CD4-positive, CD25-positive, alpha-beta regulatory T cell (primary cell): ENCODE measurements at places on chromosomes 1 and 21.
A peak's percentile ranks its signal among the peaks of the same experiment; 100 is the strongest.

- DNase-seq = no peak
Measured at GRCh38 chr1:216448011-216448510, 24.8 kb upstream of the USH2A start.

DNA sequence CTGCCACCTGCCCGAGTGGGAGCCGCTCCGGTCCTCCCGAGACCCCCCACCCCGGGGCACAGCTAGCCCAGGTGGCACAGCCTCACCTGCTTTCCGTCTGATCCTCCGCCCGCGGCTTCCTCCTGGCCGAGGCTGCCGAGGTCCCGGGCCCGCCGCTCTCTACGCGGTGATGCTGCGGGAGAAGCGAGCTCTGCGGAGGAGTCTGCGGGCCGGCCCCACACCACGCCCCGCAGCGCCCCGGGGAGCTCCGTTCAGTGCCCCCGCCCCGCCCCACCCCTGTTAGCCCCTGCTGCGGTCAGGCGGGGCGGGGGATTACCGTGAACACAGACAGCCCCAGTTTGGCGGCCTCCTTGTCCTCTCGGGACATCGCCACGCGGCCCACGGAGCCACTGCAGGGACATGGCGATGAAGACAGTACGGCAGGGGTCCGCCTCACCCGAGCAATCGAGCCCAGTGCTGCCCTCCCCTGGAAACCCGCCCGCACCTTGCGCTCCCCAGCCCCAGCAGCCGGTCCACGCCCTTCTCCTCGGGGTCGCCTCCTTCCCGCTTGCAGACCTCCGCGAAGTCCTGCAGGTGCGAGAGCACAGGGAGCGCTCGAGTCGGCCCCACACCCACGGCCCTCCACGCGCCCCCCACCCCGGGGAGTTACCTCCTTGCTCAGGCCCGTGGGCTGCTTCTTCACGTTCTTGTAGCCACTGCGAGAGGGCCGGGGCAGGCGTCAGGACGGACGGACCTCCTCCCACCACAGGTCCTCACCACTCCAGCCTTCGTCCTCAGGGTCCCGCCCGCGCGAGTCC lies 933 bp downstream of the C1orf35 start:
- DNase-seq = peak; percentile 65

DNA sequence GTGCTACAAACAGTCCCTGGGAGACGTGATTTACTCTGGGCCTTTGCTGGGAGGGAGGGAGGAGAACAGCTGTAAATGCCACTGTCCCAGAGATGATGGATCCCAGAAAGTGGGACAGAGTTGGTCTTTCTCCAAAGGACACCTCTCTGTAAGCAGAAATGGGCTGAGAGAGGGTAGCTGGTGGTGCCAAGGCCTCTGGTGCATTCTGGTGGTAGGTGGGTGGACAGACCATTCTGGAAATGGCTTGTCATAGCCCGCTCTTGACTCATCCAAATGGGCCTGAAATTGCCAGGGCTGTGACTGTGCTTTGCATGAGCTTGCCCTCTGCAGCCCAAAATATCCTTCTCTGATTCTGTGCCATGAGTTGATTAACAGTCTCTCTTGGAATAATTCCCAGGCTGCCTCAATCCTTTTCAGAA lies 36.1 kb downstream of the CCDC185 start:
- no peak for DNase-seq

DNA sequence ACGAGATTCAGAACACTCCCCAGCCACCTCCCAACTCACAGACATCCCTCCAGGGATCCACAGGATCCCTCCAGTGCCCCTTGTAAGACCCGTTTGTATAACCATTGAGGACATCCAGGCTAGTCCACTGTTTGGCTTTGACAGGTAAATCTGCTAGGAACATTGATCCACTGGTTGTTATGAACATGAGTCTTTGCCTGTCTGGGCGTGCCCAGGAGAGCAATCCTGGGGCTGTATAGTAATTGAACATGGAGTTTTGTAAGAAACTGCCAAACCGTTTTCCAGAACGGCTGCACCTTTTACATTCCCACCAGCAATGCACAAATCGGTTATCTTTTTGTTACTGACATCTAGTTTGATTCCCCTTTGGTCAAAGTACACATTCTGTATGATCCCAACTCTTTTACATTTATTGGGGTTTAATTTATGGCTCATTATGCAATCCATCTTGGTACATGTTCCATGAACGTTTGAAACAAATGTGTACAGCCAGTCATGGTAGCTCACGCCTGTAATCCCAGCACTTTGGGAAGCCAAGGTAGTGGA lies 88.7 kb downstream of the WDR4 start:
- no peak for DNase-seq

DNA sequence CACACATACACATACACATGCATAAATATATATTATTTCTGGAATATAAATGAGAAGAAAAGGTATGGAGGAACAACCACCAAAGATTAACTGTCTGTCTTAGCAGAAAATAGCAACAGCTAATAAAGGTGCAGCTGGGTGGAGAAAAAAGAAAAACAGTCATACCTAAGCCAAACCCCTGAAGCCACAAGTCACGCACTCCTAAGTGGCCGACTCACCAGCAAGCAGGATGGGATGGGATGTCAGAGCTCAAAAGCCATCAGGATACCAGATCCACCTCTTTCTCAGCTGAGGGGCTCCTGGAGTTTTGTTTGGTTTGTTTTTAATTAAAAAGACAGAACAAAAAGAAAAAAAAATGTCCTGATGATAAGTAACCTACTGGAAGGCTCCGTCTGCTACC lies 64.7 kb upstream of the HIVEP3 start:
- no peak for DNase-seq

DNA sequence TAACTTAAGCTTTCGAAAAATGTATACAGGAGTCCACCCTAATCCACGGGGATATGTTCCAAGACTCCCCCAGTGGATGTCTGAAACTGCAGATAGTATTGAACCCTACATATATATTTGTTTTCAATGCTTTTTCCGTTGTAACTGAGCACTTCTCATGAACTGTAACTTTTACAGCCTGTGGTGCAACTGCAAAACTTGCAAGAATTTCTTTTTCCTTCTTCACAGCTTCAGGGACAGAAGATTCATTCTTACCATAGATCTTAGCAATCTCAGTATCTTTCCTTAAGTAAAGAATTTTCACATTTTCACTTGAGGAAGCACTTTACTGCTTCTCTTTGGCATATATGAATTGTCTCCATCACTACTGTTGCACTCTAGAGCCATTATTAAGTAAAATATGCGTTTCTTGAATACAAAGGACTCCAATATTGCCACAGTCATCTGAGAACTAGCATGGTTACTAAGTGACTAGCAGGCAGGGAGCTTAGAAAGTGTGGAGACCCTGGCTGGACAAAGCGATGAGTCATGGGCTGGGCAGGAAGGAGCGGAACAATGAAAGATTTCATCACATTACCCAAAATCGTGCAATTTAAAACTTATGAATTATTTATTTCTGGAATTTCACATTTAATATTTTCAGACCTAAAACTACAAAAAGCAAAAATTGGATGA lies 14.1 kb downstream of the DPYD start:
- DNase-seq = no peak

DNA sequence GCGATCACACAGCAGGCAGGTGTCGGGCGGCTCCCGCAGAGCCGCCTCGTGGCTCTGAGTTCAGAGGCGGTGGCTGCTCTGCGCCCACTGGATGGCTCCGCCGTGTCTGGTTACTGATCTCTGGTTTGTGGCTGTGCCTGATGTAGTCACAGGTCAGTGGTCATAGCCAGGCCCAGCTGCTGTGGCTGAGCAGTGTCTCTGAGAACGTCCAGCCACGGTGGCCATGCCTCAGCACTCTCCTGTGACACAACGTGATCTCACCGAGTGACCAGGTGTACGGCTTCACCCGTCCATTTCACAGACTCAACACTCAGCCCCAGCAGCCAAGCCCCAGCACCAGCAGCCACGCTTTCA lies 61.2 kb downstream of the KCNN3 start:
- no peak for DNase-seq

DNA sequence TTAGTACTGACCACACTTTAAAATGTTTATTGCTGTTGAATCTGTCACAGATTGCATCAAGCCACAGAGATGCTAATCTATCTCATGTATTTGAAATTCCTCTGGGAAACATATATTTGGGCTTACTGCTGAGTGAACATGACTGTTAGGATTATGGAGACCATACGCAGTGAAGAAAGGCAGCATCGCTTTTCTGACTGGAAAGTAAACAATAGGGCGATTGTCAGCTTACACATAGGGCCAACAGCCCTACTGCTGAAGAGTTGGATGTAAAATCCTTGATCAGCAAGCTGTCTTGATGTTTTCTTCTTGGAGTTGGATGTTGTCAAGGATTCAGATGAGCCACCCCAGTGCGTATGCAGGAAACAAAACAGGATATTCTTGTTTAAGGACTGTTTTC lies 368.7 kb upstream of the ADGRL2 start:
- no peak for DNase-seq

GRCh38 chr1:201946224-201946908 lies at the start of gene LMOD1:
Gene LMOD1 (minus strand): TSS chr1:201946548. CDS start chr1:201946340, 208 bp downstream.
- no peak for DNase-seq

- peak; percentile 67 for DNase-seq
Measured at GRCh38 chr1:167936930-167937708, at the start of gene MPC2. Gene MPC2 (minus strand): TSS chr1:167937072. CDS start chr1:167935841, 1,231 bp downstream.

- DNase-seq = no peak
Measured at GRCh38 chr21:39842741-39843459, 24.3 kb upstream of the PCP4 start.

- no peak for DNase-seq
Measured at GRCh38 chr21:26394341-26394740, 178.7 kb downstream of the CYYR1 start.

DNA sequence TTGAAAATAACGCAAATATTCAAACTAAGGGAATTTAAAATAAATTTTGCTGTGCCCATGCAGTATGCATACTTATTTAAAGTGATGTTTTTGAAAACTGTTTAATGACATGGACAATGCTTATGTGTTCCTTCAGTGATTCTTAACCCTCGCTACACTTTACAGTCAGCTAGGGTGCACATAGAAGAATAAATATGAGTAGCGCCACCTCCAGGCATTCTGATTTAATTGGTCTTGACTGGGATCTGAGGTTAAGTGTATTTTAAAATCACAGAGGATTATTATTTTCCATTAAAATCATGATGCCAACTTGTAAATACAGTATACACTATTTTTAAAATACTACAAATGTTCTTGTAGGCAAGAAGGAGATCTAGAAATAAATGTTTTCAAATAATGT lies 373.5 kb upstream of the ADGRL4 start:
- no peak for DNase-seq

- DNase-seq = peak; percentile 44
Measured at GRCh38 chr1:78619803-78620579, at the start of gene IFI44L. Gene IFI44L (plus strand): TSS chr1:78620448. CDS start chr1:78627916, 7,468 bp downstream.

DNA sequence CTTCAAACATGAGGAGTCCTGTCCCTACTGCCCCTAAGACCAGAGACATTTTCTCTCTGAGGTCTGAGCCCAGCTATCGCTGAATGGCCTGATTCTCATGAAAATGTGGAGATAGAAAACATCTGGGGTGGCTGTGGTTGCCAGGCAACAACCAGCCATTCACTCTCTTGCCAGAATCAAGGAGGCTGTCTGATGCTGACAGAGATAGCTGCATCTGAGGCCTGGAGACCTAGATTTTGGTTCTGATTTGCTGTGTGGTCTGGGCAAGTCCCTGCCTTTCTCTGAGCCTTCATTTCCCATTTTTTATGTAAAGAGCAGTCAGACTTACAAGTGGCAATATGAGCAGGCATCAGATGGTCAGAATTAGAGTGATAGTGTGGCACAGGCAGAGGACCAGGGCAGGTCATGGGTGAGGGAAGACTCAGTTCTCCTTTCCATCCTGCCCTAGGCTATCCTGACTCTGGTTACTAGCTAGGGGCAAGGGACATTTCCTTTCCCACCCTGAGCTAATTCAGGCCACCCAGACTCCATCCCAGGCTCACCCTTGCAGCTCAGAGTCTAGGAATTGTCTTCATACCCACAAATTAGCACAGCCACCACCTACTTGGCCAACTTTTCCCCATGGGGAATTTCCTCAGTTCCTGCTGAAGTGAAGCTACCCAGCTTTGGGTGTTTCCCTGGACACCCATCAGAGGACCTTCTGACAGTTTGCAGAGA lies 20.0 kb upstream of the RNF19B start:
- peak; percentile 34 for DNase-seq

GRCh38 chr1:224406216-224406615 lies 28.4 kb downstream of the WDR26 start:
- no peak for DNase-seq

GRCh38 chr1:10347109-10347508 lies 51.8 kb upstream of the PGD start:
- no peak for DNase-seq

DNA sequence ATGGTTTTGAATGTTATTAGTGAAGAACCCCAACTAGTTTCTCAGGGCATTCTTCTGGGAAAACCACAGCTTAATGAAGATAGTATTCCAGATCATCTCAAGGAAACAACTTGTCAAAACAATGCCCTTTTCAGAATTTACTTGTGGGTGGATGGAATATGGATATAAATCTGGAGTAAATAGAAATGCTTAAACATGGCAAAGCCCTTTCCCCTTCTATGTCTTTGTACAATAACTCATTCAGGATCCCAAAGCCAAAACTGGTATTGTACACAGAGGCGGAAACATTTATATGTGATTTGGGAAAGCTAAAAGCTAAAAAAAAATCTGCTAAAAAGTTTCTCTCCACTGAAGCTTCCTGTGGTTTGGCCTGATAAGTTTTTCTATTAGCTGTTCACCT lies 55.5 kb upstream of the RGS5 start:
- no peak for DNase-seq

DNA sequence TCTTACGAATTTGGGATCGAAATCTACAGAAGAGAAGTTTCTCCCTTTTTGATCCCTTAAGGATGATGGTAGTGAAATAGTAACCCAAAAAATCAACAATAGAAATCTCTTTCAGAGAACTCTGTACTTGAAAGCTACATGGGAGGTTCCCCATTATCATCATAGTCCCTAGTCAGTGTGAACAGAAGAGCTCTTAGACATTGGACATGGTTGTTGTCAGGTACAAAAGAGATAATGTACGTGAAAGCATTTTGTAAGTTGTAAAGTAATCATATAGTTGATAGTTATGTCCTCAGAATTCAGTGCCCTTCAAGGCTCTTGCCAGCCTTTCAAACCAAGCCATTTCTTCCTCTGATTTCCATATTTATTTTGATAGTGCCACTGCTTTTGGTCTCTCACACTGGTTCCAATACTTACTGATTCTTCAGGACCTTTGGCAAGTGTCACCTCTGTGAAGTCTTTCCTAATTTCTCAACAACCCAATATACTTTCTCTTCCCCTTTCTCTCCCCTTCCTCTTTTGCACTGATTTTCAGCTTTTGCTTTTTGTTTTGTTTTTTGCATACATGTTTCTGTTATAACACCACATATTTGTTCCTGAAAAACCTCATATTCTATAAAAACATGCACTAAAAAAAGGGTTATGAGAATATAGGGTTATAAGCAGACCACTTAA lies 22.4 kb downstream of the VPS45 start:
- no peak for DNase-seq
